CD4-positive, CD25-positive, alpha-beta regulatory T cell (primary cell): ENCODE measurements at places on chromosomes 6 and 20.

DNA sequence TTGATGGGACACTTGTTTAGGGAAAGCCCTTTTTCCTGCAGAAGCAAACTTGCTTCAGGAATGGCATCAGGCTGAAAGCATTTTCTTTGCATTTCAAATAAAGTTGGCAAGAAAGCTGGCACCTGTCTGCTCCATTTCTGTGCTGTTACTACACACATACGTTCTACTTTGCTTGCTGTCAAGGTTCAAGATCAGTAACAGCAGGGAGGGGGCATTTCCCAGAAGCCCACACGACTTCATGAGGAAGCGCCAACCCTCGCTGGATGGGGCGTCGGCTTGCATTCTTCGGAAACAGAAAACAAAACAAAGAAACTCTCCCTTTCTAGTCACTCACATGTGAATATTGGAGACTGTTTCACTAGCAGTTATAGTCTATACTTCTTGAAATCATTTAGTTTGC lies 46.4 kb downstream of the AKAP12 start:
- DNase-seq = no peak

GRCh38 chr6:36516988-36517387 lies 30.3 kb downstream of the STK38 start:
- no peak for DNase-seq

- no peak for DNase-seq
These were observed 12.5 kb downstream of the PRIM2 start for GRCh38 chr6:57329933-57330332.

DNA sequence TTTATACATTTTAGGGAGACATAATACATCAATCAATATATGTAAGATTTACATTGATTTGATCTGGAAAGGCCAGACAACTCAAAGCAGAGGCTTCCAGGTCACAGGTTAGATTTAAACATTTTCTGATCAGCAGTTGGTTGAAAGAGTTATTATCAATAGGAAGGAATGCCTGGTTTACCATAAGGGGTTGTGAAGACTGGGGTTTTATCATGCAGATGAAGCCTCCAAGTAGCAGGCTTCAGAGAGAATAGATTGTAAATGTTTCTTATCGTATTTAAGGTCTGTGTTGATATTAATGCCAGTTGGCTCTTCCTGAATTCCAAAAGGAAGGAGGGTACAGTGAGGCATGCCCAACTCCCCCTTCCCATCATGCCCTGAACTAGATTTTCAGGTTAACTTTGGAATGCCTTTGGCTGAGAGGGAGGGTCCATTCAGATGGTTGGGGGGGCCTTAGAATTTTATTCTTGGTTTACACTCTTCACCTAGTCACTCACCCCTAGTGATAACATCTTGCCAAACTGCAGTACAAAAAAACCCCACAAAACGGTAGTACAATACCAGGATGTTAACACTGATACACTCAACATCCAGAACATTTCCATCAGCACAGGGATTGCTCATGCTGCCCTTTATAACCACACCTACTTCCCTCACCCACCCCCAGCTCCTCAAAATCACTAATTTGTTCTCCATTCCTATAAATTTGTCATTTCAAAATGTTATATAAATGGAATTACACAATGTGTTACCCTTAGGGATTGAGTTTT lies 259.6 kb upstream of the PLN start:
- DNase-seq = no peak

DNA sequence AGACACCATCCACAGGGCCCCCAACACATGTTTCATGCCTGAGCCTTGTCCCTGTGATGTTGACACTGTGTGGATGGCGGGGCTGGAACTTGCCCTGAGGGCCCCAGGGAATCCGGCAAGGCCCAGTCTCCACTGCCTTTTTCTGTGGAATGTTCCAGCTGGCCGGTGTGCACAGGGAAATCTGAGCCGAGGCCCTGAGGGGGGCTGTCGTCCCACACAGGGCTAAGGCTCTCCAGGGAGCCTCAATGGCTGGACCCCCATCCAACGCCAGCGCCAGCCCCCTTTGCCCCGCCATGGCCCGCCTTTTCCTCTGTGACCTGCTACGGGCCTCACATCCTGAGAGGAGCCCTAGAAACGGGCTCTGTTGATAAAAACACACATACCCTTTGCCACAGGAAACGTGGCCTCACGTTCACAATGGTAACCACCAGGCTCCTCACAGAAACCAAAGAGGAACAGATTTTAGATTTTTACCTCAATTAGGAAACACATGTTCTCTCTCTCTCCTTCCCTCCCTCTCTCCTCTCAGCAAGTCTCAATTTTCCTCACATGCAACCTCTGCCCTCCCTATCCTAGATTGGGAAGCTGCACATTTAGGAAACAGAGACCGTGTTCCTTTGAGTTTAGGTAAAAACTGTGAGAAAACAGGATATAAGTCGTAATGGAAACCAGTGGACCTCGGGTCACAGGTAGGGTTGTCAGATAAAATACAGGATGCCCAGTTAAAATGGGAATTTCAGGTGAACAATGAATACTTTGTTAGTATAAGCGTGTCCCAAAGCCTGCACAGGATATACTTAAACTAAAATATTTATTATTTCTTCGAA lies 13.7 kb upstream of the ZNF831 start:
- peak; percentile 90 for DNase-seq

- no peak for DNase-seq
These were observed 77.1 kb downstream of the GPR63 start for GRCh38 chr6:96760153-96760687.

- no peak for DNase-seq
These were observed 88.0 kb downstream of the CLIC5 start for GRCh38 chr6:45927421-45928320.

DNA sequence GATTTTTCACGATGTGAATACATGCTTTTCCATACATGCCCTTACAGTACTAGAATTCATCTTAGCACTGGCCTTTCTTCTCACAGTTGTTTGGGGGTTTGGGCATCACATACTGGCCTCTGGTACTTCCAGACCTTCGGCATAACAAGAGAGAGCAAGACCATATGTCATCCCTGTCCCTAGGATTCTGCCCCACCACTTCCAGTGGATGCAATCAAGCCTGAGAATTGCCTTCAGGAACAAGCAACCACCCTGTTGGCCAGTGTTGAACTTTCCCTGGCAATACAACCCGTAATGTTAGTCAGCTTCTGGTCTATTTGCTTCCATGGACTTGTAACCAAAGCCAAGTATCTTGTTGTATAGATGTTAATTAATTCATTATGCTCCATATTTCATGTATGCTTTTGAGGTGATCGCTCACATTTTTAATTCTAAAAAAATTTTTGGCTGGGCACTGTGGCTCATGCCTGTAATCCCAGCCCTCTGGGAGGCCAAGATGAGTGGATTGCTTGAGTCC lies 15.4 kb upstream of the SLPI start:
- DNase-seq = no peak

GRCh38 chr20:7967199-7967844 lies 27.1 kb upstream of the HAO1 start:
- DNase-seq = no peak

- no peak for DNase-seq
These were observed 594.5 kb upstream of the MAP3K7 start for GRCh38 chr6:91181416-91181815.

- no peak for DNase-seq
These were observed 661.4 kb downstream of the EPHA7 start for GRCh38 chr6:92757925-92758324.

GRCh38 chr6:1987640-1988039 lies 257.8 kb downstream of the GMDS start:
- no peak for DNase-seq

GRCh38 chr20:42340368-42340767 lies 722.2 kb upstream of the CHD6 start:
- DNase-seq = no peak

GRCh38 chr6:41343641-41344187 lies 8.3 kb downstream of the NCR2 start:
- DNase-seq = no peak

DNA sequence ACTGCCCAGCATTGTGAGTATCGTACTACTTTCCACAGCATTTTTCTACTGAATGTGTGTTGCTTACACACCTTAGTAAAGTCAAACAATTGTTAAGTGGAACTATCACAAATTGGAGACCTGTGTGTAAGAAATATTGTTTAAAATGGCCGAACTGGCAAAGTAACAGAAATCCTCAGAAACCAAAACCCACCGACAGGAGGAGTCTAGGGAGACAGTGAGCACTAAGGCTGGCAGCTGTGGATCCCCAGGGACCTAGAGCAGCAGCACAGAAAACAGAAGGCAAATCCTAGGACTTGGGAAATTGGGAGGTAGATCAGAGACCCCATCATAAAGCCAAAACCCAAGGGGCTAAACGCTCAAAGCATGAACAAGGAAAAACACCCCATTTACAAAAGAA lies 69.9 kb downstream of the SESN1 start:
- no peak for DNase-seq

DNA sequence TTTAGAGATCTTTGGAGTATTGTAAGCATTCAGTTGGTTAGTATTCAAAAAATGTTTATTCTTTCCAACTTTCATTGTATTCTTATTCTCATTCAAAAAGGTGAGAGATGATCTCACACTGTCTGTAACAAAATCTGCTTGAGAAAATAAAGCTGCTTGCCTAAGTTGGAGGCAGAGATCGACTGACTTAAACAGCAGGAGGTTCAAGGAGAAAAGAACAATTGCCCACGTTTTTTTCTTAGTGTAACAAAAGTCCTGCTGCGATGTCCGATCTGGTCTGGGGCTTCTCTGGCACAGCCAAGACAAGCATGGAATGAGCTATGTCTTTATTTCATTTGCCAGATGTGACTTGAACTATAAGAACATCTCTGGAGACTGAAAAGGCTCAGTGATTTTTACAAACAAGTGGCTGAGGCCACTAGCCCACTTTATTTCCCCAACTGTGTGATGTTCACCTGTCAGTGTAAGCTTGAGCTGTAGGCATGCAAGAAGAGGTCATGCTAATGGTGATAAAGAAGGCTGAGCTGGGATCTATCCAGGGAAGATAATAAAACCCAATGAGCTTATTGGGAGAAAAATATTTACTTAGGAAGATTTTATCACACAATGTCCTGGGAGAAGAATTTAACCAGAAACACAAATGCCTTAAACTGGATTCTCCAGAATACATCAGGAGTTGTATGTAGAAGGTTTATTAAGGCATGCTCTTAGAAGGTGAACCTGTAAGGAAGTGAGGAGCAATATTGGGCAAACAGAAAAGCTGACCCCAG lies 580.1 kb upstream of the BTBD3 start:
- DNase-seq = no peak

DNA sequence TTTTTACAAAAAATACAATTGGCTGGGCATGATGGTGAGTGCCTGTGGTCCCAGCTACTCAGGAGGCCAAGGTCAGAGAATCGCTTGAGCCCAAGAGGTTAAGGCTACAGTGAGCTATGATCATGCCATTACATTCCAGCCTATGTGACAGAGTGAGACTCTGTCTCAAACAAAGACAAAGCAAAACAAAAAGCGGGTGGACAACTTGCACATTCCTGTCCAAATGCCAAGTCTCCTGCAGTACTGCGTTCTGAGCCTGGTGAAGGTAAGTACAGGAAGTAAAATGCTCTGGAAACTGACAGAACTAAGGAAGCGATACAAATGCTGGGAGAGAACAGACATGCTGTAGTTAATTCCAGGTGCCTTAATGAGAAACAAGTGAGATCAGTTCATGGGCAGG lies 20.4 kb upstream of the TMEM242 start:
- no peak for DNase-seq

- DNase-seq = no peak
These were observed 6.1 kb upstream of the ZNFX1 start for GRCh38 chr20:49283703-49284625.

GRCh38 chr20:35370751-35371150 lies 41.0 kb downstream of the UQCC1 start:
- DNase-seq = no peak

DNA sequence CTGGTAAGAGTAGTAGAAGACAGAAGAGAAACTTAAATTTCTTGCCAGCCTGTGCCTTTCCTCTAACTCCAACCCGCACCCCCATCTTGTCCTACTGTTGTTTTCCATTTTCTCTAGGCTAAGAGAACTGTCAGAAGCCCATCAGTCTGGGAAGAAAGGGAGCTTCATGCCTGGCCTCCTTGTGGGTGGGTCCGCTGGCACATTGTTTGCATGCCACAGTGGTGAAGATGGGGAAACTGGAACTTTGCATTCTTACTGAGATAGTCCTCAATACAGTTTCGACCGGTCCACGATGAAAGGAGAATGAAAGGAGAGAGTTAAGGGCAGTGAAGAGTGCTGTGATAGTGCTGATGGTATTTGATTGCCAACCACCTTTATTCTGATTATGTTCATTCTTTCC lies 103.1 kb downstream of the TCP11 start:
- no peak for DNase-seq

GRCh38 chr20:52630138-52630537 lies 342.0 kb upstream of the TSHZ2 start:
- no peak for DNase-seq

- no peak for DNase-seq
These were observed 159.9 kb downstream of the LINC00237 start for GRCh38 chr20:20946122-20946759.

GRCh38 chr6:163354085-163354484 lies 60.4 kb upstream of the QKI start:
- no peak for DNase-seq

DNA sequence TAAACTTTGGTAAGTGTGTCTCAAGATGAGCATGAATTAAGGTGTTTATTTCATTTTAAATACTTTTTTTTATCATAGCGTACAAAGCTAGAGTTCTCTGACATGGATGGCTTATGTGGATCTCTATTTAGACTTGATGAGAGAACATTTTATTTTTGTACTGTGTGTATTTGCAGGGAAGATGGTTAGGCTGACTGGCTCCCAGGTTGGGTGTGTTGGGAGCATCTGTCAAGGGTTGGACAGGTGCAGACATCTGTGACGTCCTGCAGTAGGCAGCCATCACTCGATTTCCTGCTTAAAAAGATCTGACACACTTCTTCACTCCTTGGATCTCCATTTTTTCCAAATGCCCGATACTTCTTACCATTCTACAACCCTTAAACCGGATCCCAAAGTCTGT lies 221.9 kb upstream of the QKI start:
- DNase-seq = no peak

- no peak for DNase-seq
These were observed 92.9 kb upstream of the NAA20 start for GRCh38 chr20:19924255-19924654.

DNA sequence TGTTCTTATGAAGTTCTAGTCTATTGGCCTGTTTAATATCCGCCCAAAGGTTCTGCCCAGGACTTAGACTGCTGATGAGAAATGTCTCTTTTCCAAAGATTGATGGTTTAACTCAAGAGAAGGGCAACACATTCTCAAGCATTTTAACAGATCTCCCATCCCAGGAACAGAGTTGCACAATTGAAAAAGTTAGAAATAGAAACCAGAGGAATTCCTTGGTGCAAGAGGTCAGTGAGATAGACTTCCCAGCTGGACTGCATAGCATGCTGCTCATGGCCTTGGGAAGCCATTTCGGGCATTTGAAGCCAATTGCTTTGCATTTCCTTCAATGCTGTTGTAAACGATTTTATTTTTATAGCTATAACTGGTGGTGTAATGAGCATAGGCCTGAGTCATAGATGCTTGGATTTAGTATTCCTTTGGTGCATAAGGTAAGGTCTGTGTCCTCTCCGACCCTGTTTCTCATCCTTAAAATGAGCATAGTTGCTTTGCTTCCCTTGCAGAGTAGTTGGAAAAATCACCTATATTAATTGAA lies 292.2 kb upstream of the JAG1 start:
- no peak for DNase-seq

GRCh38 chr6:22940581-22941290 lies 371.4 kb downstream of the HDGFL1 start:
- DNase-seq = no peak
